ENCODE measurements at places on chromosomes 6 and 20.
A peak's percentile ranks its signal among the peaks of the same experiment; 100 is the strongest.

DNA sequence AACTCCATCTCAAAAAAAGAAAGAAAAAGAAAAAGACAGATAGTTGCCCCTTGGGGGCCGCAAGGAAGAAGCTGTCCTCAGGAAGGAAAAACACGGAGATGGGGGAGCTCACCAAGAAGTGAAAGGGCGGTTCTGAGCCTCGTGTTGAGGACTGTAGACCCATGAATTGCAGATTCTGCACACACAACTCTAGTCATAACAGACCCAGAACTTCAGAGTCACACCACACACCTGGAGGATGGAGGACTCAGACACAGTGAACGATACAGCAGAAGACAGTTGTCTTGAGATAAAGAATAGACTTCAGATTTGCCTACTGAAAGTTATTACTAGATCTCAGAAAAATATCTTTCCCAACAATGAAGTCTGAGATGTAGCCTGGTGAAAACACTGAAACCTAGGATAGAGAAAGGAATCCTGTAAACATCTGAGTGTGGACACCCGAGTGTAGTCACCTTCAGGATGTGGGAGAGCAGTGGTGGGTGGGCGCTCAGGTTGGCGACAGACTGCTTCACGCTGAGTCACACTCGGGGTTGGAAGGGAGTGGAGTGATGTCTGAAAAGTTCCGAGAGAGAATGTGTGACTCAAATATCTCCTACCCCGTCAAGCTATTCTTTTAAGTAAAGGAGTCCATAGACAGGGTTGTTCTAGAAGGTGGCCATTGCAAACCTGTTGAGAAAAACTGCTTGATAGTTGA is 88.1 kb downstream of the MAP3K4 start:
- no peak for DNase-seq

DNA sequence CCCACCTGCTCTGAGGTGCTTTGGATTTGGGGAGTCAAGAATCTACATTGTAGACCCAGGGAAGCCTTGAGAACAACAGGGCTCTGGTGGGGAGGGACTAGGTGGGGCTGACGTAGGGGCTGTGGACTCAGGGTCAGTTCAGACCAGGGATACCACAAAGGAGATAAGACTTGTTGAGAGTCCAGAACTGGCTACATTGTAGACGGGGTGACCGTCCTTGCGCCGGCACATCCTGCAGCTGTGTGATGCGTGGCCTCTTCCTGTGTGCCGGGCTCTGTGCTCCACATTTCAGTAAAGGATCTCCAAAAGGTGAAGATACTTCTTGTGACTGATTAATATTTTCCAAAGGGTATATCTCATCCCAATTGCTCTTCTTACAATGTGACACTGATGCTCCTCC is 9.8 kb upstream of the TLDC2 start:
- DNase-seq: no peak

DNA sequence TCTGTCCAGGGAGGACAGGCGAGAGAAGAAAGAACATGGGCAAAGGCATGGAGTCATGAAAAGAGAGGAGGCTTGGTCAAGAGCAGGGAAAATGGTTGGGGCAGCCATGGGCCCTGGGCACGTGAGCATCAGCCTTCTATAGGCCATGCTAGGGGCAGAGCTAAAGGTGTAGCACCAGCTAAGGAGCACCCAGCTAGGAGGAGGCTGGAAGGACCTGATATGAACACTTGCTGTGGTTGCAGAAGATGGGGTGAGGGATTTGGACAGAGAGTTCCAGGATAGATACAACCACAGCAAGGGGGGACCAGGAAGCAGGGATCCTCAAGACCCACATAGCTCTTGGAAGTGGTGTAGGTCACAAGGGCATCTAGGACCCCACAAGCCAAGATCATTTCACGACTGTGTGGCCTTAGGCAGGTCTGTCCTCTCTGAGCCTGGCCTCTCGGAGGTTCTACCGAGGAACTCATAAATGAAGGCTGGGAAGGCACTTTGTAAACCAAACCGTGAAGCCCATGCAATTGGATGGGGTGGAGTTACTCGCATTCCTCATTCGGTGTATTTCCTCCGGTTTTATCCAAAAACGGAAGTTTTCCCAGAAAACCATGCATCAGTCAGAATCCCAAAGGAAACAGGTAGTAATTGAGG is 74.0 kb upstream of the TOP1 start:
- DNase-seq: no peak

DNA sequence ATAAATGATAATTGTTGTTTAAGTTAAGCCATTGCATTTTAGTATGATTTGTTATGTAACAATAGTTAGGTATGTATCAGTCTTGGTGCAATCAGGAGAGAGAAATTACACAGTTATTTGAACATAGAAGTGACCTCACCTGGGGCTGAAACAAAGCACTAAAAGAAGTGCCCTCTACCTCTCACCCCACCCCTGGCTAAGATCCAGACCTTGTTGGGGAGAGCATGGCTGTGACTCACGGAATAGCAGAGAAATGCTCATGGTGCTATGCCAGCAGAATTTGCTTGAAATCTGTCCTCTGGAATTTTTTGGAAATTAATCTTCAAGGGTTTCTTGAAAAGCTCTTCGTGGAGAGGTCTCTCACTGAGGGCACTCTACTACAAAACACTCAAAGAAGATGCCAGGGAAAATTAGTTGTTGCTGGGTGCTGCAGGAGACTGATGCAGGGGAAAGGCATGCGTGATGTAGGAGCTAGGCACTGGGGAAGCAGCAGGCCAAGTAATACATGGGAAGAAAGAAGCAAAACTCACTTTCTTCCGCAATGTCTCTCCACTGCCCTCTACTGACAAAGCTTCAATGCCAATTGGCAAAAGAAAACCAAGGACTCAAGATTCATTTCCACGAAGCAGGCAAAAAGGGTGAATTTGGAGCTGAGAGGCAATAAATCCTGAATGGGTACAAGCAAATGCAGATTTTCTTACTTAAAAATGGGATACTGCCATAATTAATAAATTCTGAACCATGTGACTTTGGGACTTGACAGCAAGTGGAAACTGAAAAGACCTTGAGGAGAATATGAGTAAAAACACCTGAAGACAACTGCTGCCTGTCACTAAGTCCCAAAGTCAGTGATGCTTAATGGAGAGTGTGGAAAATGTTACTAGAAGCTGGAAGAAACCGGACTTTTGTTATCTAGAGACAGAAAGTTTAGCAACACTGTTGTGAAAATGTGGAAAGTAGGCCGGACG is 136.3 kb upstream of the ZNF184 start:
- no peak for DNase-seq

DNA sequence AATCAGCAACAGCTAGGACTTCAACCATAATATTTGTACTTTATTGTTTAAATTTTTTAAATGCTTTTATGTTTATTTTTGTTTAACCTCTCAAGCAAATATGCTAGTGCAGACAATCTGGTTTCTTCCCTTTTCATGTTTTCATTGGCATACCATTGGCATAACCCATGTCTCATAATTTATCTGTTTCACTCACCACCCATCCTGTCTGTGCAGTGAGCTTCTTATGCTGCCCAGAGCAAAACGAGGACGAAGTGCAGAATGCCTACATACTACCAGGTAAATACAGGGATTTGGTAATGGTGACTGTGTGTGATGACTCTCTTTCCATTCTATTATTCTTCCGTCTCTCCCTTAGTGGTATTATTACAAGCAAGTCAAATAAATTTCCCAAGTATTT is 361.4 kb upstream of the KCNQ5 start:
- DNase-seq: no peak

DNA sequence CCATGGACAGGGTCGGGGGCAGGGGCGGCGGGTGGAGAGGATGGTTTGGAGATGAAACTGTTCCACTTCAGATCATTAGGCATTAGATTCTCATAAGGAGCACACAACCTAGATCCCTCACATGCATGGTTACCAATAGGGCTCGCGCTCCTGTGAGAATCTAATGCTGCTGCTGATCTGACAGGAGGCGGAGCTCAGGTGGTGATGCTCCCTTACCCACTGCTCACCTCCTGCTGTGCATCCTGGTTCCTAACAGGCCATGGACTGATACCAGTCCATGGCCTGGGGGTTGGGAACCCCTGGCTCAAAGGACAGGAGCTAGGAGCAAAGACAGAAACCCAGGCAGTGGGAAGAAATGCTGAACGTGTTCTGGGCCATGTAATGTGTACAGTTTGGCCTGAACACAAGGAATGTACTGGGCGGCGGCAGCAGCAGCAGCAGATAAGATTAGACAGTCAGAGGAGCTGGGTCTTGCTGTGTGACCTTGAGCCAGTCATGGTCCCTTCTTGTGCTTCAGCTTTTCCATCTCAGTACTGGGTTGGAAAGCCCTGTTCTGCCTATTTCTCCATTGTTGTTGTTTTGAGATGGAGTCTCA is 4.7 kb upstream of the SPAG4 start:
- DNase-seq: no peak

- DNase-seq: no peak
Measured at GRCh38 chr6:152161501-152161900, 354.0 kb downstream of the ESR1 start.

DNA sequence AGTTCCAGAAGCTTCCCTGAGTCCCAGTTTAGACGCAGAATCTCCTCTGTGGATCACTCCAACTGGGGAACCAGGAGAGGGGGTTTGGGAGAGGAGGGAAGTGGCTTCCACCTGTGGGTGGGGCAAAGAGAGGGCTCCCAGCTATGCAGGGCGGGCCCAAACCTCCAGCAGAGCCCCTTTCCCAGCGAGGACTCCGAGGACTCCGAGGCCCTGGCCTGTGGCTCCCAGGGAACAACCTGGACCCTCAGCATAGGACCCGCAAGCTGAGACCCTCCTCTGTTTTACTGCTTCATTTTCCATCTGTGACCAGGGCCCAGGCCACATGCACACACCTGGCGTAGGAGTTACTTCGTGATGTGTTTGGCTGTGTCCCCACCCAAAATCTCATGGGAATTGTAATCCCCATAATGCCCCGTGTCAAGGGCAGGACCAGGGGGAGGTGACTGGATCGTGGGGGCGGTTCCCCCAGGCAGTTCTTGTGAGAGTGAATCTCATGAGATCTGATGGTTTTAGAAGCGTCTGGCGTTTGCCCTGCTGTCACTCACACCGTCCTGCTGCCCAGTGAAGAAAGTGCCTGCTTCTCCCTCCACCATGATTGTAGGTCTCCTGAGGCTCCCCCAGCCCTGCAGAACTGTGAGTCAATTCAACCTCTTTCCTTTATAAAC is 27.9 kb downstream of the NTSR1 start:
- DNase-seq: no peak

GRCh38 chr6:118012944-118013343 is 105.9 kb downstream of the SLC35F1 start:
- no peak for DNase-seq

- no peak for DNase-seq
Measured at GRCh38 chr20:4483486-4483885, 238.2 kb upstream of the PRND start.

DNA sequence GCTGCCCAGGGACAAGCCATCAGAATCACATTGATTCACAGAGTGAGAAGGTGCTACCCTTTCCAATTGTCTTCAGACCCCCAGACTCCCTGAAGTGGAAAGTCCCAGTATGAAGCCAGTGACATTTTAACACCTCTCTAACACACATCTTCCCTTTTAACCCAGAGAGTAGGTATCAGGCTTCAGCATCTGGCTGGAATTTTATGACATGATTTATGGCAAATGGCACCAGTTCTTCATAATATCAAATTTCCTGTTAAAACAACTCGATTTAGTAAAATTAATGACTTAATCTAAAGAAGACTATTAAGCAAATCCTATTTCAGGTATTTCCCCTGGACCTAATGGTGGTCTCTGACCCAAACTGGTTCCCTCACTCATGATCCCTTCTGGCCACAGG is 25.0 kb downstream of the KCNB1 start:
- no peak for DNase-seq

DNA sequence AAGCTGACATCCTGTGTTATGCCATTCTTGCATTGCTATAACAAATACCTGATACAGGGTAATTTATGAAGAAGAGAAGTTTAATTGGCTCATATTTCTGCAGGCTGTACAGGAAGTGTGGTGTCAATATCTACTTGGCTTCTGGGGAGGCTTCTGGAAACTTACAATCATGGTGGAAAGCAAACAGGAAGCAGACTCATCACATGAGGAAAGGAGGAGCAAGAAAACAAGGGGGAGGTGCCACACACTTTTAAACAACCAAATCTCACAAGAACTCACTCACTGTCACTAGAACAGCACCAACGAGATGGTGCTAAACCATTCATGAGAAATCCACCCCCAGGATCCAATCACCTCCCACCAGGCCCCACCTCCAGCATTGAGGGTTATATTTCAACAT is 143.1 kb upstream of the GGTLC1 start:
- no peak for DNase-seq

DNA sequence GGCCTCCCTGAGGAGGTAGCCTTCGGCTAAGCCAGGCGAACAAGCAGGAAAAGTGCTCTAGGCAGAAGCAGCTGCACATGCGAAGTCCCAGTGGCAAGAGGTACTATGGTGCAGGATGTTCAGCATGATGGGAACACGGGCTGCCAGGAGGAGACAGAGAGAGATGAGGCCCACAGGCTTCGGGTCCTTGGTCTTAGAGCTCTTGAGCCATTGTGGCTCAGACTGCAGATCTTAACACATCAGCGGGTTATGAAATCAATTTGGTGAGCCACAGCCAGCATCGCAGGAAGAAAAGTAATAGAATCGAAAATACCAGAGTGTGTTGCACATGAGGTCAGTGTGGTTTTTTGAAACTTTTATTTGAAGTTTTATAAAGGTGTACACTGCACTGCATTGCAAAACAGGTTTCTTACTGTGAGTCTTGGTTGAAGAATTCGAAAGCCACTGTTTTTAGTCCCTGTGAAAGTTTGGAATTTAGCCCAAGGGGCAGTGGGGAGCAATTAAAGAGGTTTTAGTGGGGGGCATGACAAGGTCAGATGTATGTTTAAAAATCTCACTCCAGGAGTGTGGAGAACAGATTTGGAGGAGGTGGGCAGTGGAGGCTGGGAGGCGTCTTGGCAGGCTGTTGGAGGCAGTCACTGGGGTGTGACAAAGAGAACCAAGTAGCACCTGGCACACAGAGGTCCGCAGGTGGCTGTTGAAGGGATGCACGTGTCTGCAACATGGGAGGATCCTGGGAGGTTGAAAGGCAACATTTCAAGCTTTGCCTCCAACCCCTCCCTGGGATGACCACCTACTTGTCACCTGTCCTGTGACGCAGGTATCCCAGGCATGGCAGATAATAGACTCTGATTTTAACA is 69.3 kb downstream of the EYA2 start:
- DNase-seq: peak; percentile 49

GRCh38 chr6:88166493-88167351 is 575 bp upstream of the CNR1 start:
- DNase-seq: no peak

- DNase-seq: no peak
Measured at GRCh38 chr6:13184089-13184468, 144.3 kb downstream of the TBC1D7 start.

GRCh38 chr6:57242505-57242904 is 20.4 kb upstream of the RAB23 start:
- DNase-seq: no peak

Data from NCI-H2081 (cell line).